ENCODE measurements at places on chromosomes 16 and 17.

GRCh38 chr16:8887431-8887765 is 5.2 kb downstream of the LITAFD start:
- DNase-seq = no peak

DNA sequence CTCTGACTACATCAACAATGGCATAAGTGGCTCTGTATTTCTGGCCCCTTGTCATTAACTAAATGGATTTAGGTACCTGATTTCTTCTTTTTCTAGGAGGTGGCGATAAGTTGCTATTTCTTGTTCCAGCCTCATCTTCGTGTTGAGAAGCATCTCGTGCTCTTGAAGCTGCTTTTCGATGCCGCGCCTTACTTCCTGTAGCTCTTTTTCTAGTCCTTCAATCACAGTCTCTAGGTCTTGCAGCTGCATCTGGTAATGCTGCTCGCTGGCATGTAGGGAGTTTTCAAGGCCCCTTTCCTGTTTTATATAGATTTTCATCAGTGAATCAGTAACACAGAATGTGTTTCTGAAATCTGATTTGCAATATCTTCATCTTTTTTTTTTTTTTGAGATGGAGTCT is 5.1 kb downstream of the KRT222 start:
- no peak for DNase-seq

GRCh38 chr16:88558457-88559442 is 11.5 kb upstream of the ZC3H18 start:
- DNase-seq = peak; percentile 28

DNA sequence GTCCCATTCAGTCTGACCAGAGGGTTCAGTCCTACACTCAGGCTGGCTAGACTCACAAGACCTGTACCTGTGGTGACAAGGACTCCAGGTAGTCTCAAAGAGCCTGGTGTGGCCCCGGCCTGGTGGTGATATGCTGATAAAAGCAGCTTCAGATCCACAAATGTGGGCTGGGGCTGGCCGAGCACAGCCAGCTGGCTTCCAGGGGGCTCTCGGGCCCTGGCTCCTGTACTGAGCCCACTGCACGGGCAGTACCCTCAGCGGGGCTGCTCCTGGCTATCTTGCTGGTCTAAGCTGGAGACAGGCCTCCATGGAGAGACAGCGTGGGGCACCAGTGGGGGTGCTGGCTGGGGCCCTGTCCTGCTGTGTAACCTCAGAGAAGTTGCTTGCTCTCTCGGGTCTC is 4.3 kb downstream of the SMIM5 start:
- DNase-seq = no peak

- DNase-seq = no peak
Observed at GRCh38 chr17:38926293-38927070, 1.1 kb downstream of the LASP1NB start.

DNA sequence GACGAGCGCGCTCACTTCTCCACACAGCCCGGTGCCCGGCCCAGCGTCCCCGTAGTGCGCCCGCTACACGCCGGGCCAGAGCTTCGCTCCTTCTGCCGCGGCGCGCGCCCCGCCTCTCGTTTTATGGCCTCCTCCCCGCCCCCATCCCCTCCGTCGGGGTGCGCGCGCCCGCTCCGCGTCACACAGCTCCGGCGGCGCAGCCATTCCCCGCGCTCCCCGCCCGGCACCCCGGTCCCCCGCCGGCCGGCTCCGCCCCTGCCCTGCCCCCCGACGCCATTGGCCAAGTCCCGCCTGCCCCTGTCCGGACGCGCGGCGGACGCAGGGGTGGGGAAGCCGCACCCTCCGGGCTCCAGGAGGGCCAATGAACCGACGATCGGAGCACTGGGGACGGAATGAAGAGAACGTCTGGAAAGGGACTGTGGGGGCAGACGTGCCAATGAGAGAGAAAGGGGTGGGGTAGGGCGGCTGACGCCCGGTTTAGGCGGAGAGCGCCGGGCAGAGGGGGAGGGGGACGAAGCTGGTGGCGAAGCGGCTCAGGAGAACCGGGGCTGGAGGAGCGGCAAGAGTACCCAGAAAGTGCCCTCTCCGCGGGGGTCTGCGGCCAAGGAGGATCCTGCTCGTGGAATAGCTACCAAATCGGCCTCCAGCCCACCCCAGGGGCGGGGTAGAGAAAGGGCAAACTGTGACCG is at the start of gene TOB1:
Gene TOB1, minus strand, starts transcription at position 94 of the 689 bp plus-strand sequence. CDS start 2,337 bp downstream, outside the sequence.
- DNase-seq = peak; percentile 98

- DNase-seq = no peak
Observed at GRCh38 chr16:72996291-72997062, 51.5 kb downstream of the ZFHX3 start.

- DNase-seq = no peak
Observed at GRCh38 chr16:2194166-2194834, 2.1 kb downstream of the CASKIN1 start.

GRCh38 chr17:62565817-62566216 is 61.7 kb upstream of the MRC2 start:
- no peak for DNase-seq

DNA sequence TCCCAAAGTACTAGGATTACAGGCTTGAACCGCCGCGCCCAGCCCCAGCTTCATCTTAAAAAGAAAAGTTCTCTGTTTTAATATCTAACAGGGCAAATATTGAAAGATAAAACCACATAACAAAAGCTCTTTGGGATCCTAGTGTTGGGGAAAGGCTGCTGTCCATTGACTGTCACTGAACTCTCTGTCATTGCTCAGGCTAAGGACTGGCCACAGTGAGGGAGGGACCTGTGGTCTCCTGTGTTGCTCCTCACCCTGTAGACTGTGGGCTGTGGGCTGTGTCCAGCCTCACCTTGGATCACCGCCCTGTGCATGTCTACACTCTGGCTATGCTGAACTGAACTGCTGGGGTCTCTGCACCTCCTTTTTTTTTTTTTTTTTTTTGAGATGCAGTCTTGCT is 11.3 kb upstream of the PYDC1 start:
- no peak for DNase-seq

DNA sequence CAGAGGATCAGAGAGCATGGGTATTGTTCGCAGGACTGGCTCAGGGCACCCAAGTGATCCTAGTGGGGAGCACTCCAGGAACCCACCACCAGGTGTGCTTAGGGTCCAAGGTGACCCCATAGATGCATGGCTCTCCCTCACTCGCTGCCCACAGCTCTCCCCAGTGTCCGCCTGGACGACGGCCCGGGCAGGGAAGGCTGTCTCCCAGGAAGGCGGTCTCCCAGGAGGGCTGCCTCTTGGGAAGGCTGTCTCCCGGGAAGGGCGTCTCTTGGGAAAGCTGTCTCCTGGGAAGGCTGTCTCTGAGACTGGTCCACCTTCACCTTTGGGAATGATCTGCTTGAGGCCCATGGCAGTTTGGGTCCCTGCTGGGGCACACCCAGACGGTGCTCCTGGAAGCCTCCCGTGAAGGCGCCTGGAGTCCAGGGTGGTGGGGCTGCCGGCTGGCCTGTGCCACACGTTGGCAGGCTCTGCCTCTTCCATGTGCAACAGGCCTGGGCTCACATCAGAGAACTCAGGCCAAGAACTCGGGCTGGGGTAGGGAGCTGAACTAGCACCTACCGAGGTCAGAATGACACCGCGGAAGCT is 5.0 kb downstream of the ECI1 start:
- no peak for DNase-seq

DNA sequence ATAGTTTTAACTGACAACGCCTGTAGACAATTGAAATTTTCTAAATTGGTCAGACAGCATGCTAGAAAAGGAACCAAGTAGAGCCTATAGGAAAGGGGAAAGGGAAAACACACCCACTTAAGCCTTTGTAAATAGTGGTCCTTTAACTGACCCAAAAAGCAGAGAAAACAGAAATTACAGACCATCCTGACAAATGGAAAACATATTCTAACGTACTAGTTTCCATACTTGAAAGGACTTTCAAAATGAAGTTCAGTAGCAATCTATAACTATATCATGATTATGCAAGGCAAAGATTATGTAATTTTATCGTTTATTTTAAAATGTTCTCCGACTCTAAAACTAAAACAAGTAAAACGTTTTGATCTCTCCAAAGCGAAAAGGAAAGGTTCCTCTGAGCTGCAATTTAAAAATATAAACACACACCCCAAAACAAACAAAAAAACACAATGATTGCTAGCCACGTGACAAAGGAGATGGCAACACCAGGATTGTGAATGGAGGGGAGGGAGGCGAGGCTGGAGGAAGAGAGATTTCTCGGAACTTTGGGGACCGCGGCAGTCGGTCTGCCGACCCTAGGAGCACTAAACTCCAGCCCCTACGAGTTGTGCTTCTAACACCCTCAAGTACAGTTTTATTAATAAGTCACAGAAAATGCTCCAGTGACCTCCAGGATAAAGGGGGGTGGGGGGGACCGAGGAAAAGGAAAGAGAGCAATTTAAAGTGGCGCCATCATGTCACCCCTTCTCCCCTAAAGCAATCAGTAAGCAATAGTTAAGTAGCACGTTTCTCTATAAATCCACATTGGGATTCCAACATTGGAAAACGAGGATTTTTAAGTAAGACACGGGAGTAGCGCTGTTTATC is 1.7 kb downstream of the KANSL1 start:
- peak; percentile 60 for DNase-seq

GRCh38 chr17:74454197-74455024 is 12.0 kb upstream of the CD300A start:
- no peak for DNase-seq

DNA sequence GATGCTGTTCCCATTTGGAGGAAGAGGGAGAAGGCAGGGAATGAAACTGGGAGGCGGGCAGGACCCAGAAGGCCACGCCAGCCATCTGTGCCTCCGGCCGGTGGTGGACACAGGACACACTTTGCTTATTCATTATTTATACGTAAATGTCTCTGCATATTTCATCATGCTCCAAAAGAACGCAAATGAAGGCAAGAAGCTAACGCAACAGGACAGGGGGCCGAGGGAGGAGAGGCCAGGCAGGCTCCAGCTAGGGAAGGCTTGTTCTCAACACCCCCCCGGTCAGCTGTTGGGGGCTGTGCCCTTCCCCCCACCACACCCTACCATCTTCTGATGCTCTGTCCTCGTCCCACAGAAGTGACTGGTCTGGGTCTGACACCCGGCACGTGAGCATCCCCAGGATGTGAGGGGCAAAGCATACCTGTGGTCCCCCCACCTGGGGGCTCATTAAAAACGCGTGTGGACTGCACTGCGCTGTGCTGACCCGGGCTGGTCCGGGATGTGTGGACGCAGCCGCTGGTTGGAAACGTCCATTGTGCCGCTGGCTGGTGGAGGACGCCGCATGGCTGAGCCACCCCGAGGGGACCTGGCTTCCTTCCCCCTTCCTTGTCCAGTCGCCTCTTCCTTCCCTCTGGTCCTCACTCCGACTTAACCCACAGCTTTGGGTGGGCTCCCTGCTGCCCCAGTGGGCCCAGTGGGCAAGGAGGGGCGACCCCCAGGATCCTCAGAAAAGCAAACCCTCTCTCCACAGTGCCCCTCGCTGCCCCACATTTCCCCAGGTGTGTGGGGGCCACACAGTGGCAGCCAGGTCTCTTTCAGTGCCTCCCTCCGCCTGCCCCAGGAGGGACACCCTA is 46.4 kb upstream of the ENPP7 start:
- DNase-seq = no peak

DNA sequence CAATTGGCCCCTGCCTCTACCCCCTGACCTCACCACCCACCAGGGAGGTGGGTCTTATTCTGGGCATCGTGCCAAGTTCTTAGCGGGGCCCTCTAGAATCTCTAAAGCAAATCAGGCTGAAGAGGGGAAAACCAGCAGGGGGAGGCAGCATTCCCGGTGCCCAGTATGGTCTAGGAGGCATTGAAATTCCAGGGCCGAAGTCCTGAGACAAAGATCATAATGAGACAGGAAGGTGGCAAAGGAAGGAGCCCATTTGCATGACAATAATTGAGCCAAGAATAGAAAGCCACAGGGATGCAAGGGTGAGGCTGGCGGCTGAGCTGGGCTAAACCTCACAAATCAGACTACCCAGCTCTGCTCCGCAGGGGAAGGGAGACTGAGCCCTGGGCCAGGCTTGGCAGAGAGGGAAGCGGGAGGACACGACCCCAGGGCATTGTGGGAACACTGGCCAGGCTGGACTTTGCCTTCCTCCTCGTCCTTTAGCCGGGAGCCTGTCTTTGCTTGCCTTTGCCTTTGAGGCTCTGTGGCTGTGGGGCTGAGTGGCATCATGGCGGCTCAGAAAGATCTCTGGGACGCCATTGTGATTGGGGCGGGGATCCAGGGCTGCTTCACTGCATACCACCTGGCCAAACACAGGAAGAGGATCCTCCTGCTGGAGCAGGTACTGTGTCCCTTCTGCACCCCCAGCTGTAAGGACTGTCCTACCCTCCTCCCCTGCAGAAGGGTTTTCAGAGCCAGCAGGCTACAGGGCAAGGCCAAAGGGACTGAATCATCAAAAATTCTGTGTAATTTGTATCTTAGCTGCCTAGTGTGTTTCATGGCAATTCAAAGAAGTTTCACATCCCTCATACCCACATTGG is at the start of gene PIPOX:
Gene PIPOX, plus strand, starts transcription at position 463 of the 860 bp plus-strand sequence. Its CDS starts 85 bp downstream, at position 548.
- peak; percentile 35 for DNase-seq

DNA sequence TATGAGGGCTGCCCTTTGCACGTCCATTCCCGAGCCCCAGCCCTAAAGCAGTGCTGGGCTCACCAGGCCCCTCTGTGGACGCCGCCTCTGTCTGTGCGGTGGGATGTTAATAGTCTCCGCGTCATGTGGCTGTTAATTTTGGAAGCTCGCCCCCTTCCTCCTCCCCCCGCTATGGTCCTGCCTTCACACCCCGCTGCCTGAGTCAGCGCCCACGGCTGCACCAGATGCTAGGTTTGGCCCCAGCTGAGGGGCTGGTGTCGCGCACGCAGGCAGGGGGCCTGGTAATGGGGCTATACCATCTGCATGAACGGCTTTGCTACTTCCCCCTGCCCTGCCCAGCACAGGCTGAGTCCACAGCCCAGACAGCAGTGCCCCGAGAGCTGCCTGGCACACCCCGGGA is 4.1 kb upstream of the SSTR5 start:
- no peak for DNase-seq

DNA sequence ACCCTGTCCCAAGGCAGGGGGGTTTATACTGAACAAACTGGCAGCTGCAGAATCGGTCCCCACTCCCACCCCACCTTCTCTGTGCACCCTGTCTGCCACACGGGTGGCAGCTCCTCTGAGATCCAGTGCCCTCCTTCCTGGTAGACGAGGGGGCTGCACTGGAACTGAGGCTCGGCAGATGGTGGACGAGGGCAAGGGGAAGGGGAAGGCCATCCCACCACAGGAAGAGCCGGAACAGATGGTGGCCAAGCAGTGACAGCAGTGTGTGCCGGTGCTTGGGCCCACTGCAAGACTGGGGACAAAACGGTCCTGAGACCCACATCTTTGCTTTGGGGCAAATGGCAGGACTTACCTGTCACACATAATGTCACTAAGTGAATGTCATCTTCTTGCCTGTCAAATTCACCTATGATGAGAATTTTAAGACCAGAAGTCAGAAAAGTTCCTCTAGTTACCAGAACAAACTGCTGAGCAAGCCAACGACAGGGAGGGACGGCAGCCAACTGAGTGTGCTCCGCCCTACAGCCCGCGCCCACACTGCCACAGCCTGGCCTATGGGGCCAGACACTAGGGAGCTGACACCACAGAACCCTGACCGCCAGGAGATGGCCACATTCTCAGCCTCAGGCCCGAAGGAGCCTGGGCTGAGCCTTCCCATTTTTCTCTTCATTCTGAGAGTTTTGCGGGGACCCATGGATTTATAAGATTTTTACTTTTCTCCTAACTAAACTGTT is 14.4 kb downstream of the NTAN1 start:
- no peak for DNase-seq

- DNase-seq = no peak
Observed at GRCh38 chr17:63531022-63531965, 8.1 kb downstream of the KCNH6 start.

GRCh38 chr17:45029758-45030423 is 21.5 kb downstream of the DCAKD start:
- no peak for DNase-seq

- DNase-seq = no peak
Observed at GRCh38 chr16:82700541-82701235, 73.9 kb downstream of the CDH13 start.
